HCT116 (cell line): ENCODE measurements at places on chromosomes 6 and 20. TPM values are rescaled to one million over a fixed set of nuclear protein-coding genes. Genes with fewer than 3 reads are reported as not detected.

DNA sequence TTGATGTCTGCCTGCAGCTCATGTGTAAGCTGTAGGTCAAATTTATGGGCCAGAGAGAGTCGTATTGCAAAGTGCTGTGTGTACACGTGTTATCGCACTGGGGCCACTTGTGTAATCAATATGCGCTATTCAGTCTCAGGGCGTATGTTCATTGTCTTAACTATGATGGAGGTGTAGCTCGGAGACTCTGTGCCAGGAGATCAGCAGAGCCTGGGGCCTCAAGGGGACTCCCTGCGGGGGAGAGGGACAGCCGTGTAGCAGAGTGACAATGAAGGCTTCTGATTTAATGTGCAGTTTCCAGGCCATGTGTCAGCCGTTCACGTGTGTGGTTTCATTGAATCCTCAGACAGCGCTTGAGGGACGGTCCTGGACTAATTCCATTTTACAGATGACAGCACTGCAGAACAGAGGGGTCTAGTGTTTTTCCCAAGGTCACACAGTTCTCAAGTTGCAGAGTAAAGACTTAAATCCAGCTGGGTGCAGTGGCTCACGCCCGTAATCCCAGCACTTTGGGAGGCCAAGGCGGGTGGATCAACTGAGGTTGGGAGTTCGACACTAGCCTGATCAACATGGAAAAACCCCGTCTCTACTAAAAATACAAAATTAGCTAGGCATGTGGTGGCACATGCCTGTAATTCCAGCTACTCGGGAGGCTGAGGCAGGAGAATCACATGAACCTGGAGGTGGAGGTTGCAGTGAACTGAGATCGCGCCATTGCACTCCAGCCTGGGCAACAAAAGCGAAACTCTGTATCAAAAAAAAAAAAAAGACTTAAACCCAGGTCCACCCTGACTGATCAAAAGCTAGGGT, 242.5 kb downstream of the PREX1 start:
- no peaks in the 10 kb centered on the region for H3K36me3 ChIP-seq
- DNase-seq, result no peak
- H3K4me1 ChIP-seq, result no peaks in the 10 kb centered on the region
- peaks cover 6% of the 10 kb centered on the region; the same call in 1 of the 2 replicates for H3K27me3 ChIP-seq
- H3K4me3 ChIP-seq, result no peak overlapping the region

DNA sequence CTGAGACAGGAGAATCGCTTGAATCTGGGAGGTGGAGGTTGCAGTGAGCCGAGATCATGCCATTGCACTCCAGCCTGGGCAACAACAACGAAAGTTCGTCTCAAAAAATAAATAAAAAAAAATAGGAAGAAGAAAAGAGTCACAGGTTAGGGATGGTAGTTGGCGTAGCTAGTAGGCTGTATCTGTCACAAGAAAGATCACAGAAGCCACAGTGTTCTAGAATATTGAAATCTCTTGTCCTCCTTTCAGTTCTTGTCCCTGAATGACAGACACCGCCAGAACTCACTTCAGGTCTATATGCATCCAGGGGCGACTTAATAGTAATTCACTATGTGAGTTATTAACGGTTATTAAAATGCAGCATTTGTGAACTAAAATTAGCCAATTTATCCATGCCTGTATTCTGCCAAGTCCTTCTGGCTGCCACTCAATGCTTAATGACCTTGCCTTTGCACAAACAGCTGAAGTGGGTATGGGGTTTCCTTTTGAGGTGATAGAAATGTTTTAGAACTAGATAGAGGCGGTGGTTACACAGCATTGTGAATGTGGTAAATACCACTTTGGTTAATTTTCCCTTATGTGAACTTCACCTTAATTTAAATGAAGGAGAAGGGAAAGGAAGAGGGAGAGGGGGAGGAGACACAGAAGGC, 41.3 kb upstream of the ZMYND8 start:
- H3K27ac ChIP-seq, result no peak overlapping the region
- H3K27me3 ChIP-seq, result no peaks in the 10 kb centered on the region
- H3K4me1 ChIP-seq, result no peaks in the 10 kb centered on the region
- no peaks in the 10 kb centered on the region for H3K36me3 ChIP-seq
- no peak overlapping the region for H3K4me3 ChIP-seq

GRCh38 chr6:135820340-135820739, 31.2 kb upstream of the PDE7B start:
- no peak for DNase-seq
- no peaks in the 10 kb centered on the region for H3K36me3 ChIP-seq
- H3K27ac ChIP-seq, result no peak overlapping the region

DNA sequence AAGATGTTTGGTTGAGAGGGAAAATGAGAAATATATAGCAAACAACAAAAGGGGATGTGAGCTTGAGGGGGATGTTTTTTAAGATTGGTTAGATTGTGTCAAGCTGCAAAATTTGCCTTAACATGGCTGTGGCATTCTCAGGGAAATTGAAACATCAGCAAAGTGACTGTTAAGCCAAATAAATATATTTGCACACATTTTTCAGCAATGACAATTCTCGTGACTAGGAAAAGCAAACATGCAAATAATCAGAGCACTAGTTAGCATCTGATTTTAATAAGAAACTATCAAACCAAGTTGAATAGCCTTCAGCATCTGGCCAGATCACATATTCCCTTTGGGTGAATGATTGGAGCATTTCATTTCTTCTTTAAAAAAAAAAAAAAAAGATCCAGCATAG, 262.8 kb downstream of the TBC1D7 start:
- H3K27me3 ChIP-seq, result peaks cover 37% of the 10 kb centered on the region
- DNase-seq, result no peak
- H3K36me3 ChIP-seq, result no peaks in the 10 kb centered on the region

GRCh38 chr6:21742238-21742660, 148.7 kb downstream of the SOX4 start:
- no peak overlapping the region for H3K4me3 ChIP-seq
- DNase-seq, result peak; percentile 75
- peaks cover 47% of the 10 kb centered on the region for H3K4me1 ChIP-seq

- H3K4me1 ChIP-seq, result no peaks in the 10 kb centered on the region
- no peak overlapping the region for H3K27ac ChIP-seq
- no peaks in the 10 kb centered on the region for H3K27me3 ChIP-seq
- no peak overlapping the region for H3K4me3 ChIP-seq
Observed at GRCh38 chr6:164377348-164377918, 932.0 kb downstream of the C6orf118 start.

GRCh38 chr6:81166770-81167169, 585.7 kb downstream of the TENT5A start:
- no peak for DNase-seq
- H3K4me1 ChIP-seq, result no peaks in the 10 kb centered on the region
- no peaks in the 10 kb centered on the region for H3K27me3 ChIP-seq
- H3K36me3 ChIP-seq, result no peaks in the 10 kb centered on the region
- H3K4me3 ChIP-seq, result no peak overlapping the region

GRCh38 chr20:37243937-37244571, 17.6 kb downstream of the GHRH start:
- no peak for DNase-seq
- no peaks in the 10 kb centered on the region for H3K27me3 ChIP-seq
- peaks cover 21% of the 10 kb centered on the region for H3K36me3 ChIP-seq
- H3K4me3 ChIP-seq, result no peak overlapping the region
- no peak overlapping the region for H3K27ac ChIP-seq

DNA sequence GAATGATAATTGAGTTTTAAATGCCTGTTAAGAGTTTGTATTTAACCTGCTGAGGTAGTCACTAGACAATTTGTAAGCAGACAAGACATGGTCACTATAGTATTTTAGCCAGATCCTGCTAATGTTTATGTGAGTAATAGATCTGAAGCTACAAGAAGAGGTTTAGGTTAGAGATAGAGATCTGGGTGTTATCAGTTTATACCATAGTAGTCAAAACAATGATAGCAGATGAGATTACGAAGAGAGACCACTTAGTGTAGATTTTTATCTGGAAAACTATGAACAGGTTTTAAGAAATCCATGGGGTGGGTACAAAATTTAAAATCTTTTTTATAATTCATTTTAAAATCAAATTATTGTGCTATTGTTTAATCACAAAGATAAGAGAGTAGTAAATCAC, 47.5 kb downstream of the PHIP start:
- H3K27ac ChIP-seq, result no peak overlapping the region
- H3K36me3 ChIP-seq, result no peaks in the 10 kb centered on the region

GRCh38 chr6:109706513-109706912, 15.4 kb downstream of the FIG4 start:
- no peak overlapping the region for H3K4me3 ChIP-seq
- peaks cover 3% of the 10 kb centered on the region; the same call in 1 of the 2 replicates for H3K4me1 ChIP-seq
- DNase-seq, result no peak
- no peak overlapping the region for H3K27ac ChIP-seq
- no peaks in the 10 kb centered on the region for H3K27me3 ChIP-seq

GRCh38 chr6:7642791-7643190, 52.8 kb downstream of the SNRNP48 start:
- DNase-seq, result no peak
- H3K27me3 ChIP-seq, result no peaks in the 10 kb centered on the region
- H3K36me3 ChIP-seq, result no peaks in the 10 kb centered on the region

DNA sequence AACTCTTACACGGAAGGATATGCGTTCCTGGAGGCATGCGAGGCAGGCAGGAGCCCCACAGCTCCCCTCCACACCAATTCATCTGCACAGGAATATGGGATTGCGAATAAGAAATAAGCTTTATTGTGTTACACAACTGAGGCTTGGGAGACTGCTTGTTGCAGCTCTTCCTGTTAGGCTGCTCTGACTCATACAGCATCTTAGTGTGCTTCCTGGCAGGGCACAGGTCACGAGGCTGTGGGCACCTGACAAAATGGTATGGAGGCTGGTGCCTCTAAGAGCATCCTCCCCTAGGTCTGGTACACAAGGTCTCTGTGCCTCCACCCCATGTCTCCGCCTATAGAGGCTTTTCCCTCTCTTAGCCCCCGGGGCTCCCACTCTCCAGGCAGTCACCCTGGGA, 6.8 kb downstream of the SLC22A3 start:
- no peaks in the 10 kb centered on the region for H3K4me1 ChIP-seq
- no peak overlapping the region for H3K4me3 ChIP-seq
- no peaks in the 10 kb centered on the region for H3K36me3 ChIP-seq

- H3K4me3 ChIP-seq, result no peak overlapping the region
- H3K27ac ChIP-seq, result no peak overlapping the region
- H3K36me3 ChIP-seq, result no peaks in the 10 kb centered on the region
- peaks cover 23% of the 10 kb centered on the region for H3K4me1 ChIP-seq
- no peak for DNase-seq
- no peaks in the 10 kb centered on the region for H3K27me3 ChIP-seq
Observed at GRCh38 chr6:14543971-14544585, 426.5 kb downstream of the CD83 start.

GRCh38 chr6:34585108-34585507, 29.0 kb upstream of the SPDEF start:
- no peak overlapping the region for H3K4me3 ChIP-seq
- no peak for DNase-seq
- no peaks in the 10 kb centered on the region for H3K4me1 ChIP-seq
- no peaks in the 10 kb centered on the region for H3K36me3 ChIP-seq

GRCh38 chr6:111761212-111761611, 112.0 kb downstream of the FYN start:
- H3K4me3 ChIP-seq, result no peak overlapping the region
- no peaks in the 10 kb centered on the region for H3K4me1 ChIP-seq

GRCh38 chr6:159979136-159979874, 10.4 kb downstream of the IGF2R start:
- no peak for DNase-seq
- no peak overlapping the region for H3K4me3 ChIP-seq
- H3K4me1 ChIP-seq, result no peaks in the 10 kb centered on the region
- H3K27ac ChIP-seq, result no peak overlapping the region

GRCh38 chr6:132161283-132161682, 210.1 kb upstream of the CCN2 start:
- H3K4me1 ChIP-seq, result no peaks in the 10 kb centered on the region
- H3K27ac ChIP-seq, result no peak overlapping the region
- H3K36me3 ChIP-seq, result no peaks in the 10 kb centered on the region
- H3K27me3 ChIP-seq, result no peaks in the 10 kb centered on the region
- DNase-seq, result peak; percentile 16

GRCh38 chr6:156109713-156110112, 654.1 kb upstream of the NOX3 start:
- no peak overlapping the region for H3K4me3 ChIP-seq
- H3K36me3 ChIP-seq, result no peaks in the 10 kb centered on the region
- no peak for DNase-seq
- H3K27ac ChIP-seq, result no peak overlapping the region
- H3K27me3 ChIP-seq, result no peaks in the 10 kb centered on the region
- H3K4me1 ChIP-seq, result no peaks in the 10 kb centered on the region

The FOXC1 gene
- 40.7 TPM for total RNA-seq

The ROS1 gene
- not detected for total RNA-seq

The FYN gene
- total RNA-seq, result 18.5 TPM

The POU5F1 gene
- 1.9 TPM for total RNA-seq

The CFAP206 gene
- 0.54 TPM for total RNA-seq

The GSTA2 gene
- total RNA-seq, result not detected

The ADGRF1 gene
- 39.6 TPM for total RNA-seq

The CNBD2 gene
- 3.1 TPM for total RNA-seq

The ETV7 gene
- total RNA-seq, result 1.0 TPM

The PSORS1C2 gene
- not detected for total RNA-seq

The APOM gene
- total RNA-seq, result 2.2 TPM

The PERP gene
- 85.9 TPM for total RNA-seq

The SLC17A1 gene
- total RNA-seq, result not detected
